ENCODE measurements at places on chromosomes 12 and 14. TPM values are rescaled to one million over a fixed set of nuclear protein-coding genes. Genes with fewer than 3 reads are reported as not detected.
A peak's percentile ranks its signal among the peaks of the same experiment; 100 is the strongest.

DNA sequence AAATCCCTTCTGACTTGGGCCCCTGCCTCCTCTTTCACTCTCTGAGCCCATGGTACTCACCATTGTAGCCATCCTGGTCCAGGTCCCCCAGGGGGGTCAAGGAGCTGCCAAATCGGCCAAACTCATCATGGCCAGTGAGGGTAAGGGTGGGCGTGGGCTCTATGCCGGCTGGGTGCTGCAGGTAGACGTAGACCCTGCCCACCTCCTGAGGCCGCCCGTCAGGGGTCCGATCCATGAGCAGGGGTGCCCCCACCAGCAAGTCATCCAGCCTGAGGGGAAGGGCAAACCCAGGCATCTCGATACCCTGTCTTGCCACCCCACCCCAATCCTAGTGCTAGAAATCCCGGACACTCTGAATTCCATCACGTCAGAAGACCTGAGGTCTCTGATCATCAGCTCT lies 14.0 kb downstream of the ITGA5 start:
- peak overlapping the region; percentile 54 for H3K27ac ChIP-seq
- no peak overlapping the region for H3K4me3 ChIP-seq
- H3K4me1 ChIP-seq = peaks cover 8% of the 10 kb centered on the region
- H3K27me3 ChIP-seq = no peaks in the 10 kb centered on the region
- DNase-seq = no peak

SLCO1A2 gene
- total RNA-seq = 0.27 TPM

DNA sequence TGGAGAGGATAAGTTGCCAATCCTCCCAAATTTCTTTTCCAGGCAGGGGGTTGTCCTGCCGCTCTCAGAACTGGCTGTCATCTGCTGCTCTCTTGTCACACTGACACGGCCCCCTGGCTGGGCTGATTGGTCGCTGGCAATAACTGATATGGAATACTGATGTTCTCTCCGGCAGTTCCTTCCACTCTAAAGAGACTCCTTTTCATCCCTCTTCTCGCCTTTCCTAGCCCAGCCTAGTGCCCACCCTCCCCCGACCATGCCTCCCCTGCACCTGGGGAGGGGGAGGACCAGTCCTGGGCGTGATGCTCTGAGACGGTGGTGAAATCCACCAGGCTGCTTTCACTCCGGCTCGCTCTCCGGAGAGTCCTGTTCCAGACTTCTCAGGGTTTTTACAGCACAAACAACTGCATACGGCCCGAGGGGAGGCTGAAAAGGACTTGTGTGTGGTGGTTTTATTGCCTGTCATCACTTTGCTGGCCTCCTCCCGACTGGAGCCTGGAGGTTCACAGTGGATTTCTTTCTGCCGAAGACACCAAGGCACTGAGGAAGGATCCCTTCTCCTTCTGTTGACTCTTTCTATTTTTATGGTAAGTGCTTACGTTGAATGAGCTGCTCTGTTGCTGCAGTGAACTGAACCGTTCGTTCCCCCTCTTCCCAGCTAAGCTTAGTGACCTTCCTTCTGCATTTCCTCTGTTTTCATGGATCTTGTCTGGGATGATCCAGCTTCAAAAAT lies at the start of gene ANO4:
TSS of gene ANO4 (plus strand) at position 336 of the 733 bp plus-strand sequence. CDS start 107,010 bp downstream, outside the sequence.
- no peak for DNase-seq
- H3K4me1 ChIP-seq = no peaks in the 10 kb centered on the region
- H3K36me3 ChIP-seq = no peaks in the 10 kb centered on the region

MSRB3 gene
- total RNA-seq = 0.37 TPM

DNA sequence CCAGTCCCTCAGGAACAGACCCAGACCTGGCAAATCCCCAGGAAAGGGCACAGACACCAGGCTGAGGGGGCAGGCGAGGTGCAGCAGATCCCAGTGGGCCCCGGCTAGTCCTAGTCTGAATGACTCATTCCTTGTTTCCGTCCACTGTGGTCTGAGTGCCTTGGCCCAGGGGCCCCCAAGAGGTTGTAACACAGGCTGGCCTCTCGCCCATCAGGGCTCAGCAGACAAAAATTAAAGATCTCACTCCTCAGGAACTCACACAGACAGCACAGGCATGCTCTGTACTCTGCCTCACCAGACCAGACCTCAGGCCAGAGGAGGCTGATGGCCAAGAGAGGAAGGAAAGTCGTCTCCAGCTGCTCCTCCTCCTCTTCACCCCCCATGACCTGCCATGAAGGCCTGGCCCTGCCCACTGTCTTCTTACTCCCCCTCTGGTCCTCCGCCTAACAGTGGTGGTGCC lies 7.7 kb upstream of the LTBP2 start:
- peaks cover 24% of the 10 kb centered on the region for H3K4me1 ChIP-seq
- no peaks in the 10 kb centered on the region for H3K36me3 ChIP-seq
- H3K27ac ChIP-seq = no peak overlapping the region
- no peaks in the 10 kb centered on the region for H3K27me3 ChIP-seq

GRCh38 chr12:18428416-18428815 lies 167.1 kb downstream of the PIK3C2G start:
- DNase-seq = no peak
- no peak overlapping the region for H3K27ac ChIP-seq
- H3K27me3 ChIP-seq = no peaks in the 10 kb centered on the region
- H3K4me1 ChIP-seq = no peaks in the 10 kb centered on the region
- no peaks in the 10 kb centered on the region for H3K36me3 ChIP-seq

- H3K27ac ChIP-seq = no peak overlapping the region
- DNase-seq = no peak
- no peaks in the 10 kb centered on the region for H3K36me3 ChIP-seq
- no peak overlapping the region for H3K4me3 ChIP-seq
- peaks cover 5% of the 10 kb centered on the region for H3K4me1 ChIP-seq
Measured at GRCh38 chr14:69605738-69606137, 5.7 kb upstream of the SUSD6 start.

- no peak for DNase-seq
- H3K4me1 ChIP-seq = no peaks in the 10 kb centered on the region
- H3K27me3 ChIP-seq = no peaks in the 10 kb centered on the region
- H3K27ac ChIP-seq = no peak overlapping the region
Measured at GRCh38 chr12:27191531-27191930, 52.6 kb upstream of the STK38L start.

DNA sequence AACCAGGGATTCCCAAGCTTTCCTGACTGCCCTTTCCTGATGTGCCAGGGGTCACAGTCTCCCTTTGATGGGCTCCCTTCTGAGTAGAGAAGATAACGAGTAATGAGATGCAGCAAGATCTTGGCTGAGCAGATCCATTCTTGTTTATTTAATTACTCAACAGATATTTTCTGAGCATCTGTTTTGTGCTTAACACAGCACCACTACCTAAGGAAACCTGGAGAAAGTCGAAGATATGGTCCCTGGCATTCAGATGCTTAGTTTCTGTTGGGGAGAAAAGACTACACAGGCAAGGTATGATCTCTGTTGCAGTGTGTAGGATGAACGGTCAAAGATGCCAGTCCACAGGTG lies 3.9 kb downstream of the AJUBA start:
- no peak for DNase-seq
- H3K27ac ChIP-seq = no peak overlapping the region
- H3K4me1 ChIP-seq = peaks cover 8% of the 10 kb centered on the region
- H3K4me3 ChIP-seq = no peak overlapping the region
- peaks cover 5% of the 10 kb centered on the region for H3K36me3 ChIP-seq
- no peaks in the 10 kb centered on the region for H3K27me3 ChIP-seq

DNA sequence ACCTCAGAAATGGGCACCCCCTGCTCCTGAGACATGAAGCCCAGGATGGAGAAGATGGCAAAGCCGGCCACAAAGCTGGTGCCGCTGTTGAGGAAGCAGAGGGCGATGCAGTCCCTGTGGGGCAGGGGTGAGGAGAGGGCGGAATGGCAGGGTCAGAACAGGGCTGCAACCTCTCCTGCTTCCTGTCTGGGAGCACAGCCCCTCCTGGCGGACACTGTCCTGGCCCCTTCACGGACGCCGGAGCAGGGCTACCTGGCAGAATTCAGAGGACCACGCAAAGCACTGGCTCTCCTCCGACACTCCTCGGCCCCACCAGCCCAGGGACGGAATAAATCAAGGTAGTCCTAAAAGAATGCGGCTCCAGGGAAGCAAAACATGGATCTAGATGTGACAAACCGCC lies 12.4 kb upstream of the SLC6A12 start:
- H3K27me3 ChIP-seq = no peaks in the 10 kb centered on the region
- no peak overlapping the region for H3K4me3 ChIP-seq
- H3K4me1 ChIP-seq = no peaks in the 10 kb centered on the region
- H3K27ac ChIP-seq = no peak overlapping the region

RHEBL1 gene
- total RNA-seq = 3.4 TPM

GRCh38 chr12:43210485-43211192 lies 341.4 kb downstream of the ADAMTS20 start:
- H3K27me3 ChIP-seq = no peaks in the 10 kb centered on the region
- H3K27ac ChIP-seq = no peak overlapping the region
- no peaks in the 10 kb centered on the region for H3K36me3 ChIP-seq
- no peak for DNase-seq
- no peak overlapping the region for H3K4me3 ChIP-seq
- H3K4me1 ChIP-seq = no peaks in the 10 kb centered on the region

GRCh38 chr14:22464422-22465142 lies 124.4 kb downstream of the DAD1 start:
- H3K27ac ChIP-seq = no peak overlapping the region
- DNase-seq = no peak
- no peaks in the 10 kb centered on the region for H3K36me3 ChIP-seq
- H3K4me1 ChIP-seq = no peaks in the 10 kb centered on the region
- H3K4me3 ChIP-seq = no peak overlapping the region

KRT74 gene
- not detected for total RNA-seq

FOXN4 gene
- total RNA-seq = not detected

DNA sequence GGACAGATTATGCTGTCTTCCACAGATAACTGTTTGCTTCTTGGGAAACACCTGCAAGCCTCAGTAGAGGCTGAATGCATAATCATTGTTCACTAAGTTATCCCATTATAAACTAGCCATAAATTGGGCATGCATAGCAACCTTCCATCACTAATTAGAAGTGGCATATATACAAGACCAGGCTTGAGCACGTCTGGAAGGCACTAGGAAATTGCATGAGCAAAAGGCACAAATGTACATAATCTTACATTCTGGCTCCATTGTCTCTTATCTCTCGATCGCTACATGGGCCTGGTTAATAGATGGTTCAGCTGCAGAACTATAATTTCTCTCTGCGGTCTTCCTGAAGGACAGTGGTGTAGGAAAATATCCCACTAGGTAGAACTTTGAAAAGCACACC lies 679.2 kb downstream of the RPL10L start:
- DNase-seq = no peak
- H3K4me1 ChIP-seq = no peaks in the 10 kb centered on the region
- no peak overlapping the region for H3K4me3 ChIP-seq
- H3K27me3 ChIP-seq = no peaks in the 10 kb centered on the region
- H3K27ac ChIP-seq = no peak overlapping the region

DNA sequence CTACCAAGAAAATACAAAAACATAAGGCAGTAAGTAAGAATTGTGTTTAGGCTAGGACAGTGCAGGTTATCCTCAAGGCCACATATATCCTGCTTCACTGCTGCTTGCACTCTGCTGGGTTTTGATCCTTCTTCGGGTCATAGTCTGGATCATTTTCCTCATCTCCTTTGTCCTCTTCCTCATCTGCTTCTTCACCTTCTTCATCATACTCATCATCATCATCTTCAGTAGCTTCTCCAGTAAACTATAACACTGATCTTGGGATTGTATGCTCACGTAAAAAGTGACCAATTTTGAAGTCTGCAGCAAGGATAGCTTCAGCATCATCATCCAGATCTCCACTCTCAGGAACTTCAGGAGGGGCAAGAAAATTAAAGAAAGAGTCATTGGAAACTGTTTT lies 29.4 kb downstream of the YARS2 start:
- H3K27me3 ChIP-seq = no peaks in the 10 kb centered on the region
- H3K4me3 ChIP-seq = no peak overlapping the region

SLC4A8 gene
- total RNA-seq = 8.4 TPM

- no peak overlapping the region for H3K27ac ChIP-seq
- no peaks in the 10 kb centered on the region for H3K27me3 ChIP-seq
- no peaks in the 10 kb centered on the region for H3K36me3 ChIP-seq
- no peak overlapping the region for H3K4me3 ChIP-seq
- no peak for DNase-seq
Measured at GRCh38 chr14:60684203-60684602, 34.9 kb upstream of the SIX1 start.

DGLUCY gene
- 101 TPM for total RNA-seq

DNA sequence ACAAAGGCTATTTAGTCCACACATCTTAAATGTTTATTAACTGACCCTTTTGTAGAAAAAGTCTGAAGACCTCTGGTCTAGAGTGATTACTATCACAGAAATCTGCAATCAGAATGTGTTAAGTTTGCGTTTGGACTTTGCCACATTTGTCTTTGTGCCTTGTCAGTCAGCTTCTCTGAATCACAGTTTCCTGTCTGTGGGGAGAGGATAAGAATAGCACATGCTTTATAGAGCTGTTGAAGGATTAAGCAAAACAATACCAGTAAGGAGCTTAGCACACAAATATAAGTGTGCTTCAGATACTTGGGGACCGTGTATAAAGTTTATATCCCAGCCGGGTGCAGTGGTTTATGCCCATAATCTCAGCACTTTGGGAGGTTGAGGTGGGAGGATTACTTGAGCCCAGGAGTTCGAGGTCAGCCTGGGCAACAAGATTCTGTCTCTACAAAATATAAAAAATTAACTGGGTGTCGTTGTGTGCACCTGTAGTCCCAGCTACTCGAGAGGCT lies 63.0 kb upstream of the BTG1 start:
- peak; percentile 55 for DNase-seq
- peak overlapping the region; percentile 29 for H3K4me3 ChIP-seq

DNA sequence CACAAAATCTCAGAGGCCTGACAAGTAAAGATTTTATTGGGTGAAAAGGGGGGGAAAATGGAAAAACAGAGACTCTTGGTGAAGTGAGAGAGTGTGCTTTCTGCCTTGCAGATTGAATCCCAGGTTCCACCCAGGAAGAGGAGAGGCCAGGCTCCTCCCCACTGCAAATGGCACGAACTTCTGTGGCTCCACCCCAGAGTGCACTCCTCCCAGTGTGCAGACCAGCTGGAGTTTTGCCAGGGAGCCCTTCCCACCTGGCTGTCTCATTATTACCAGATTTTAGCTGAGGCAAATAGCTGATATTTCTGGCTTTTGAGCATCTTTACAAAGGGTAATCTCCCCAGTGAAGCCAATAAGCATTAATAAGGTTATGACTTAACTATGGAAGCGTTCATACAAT lies 51.9 kb downstream of the TESPA1 start:
- no peaks in the 10 kb centered on the region for H3K27me3 ChIP-seq
- H3K36me3 ChIP-seq = no peaks in the 10 kb centered on the region
- no peak overlapping the region for H3K27ac ChIP-seq
- no peak for DNase-seq

NFE2 gene
- not detected for total RNA-seq

FBLN5 gene
- total RNA-seq = 11.7 TPM

- H3K27me3 ChIP-seq = no peaks in the 10 kb centered on the region
- H3K4me3 ChIP-seq = no peak overlapping the region
- DNase-seq = no peak
Measured at GRCh38 chr12:116710370-116711150, 27.3 kb downstream of the SPRING1 start.

- H3K36me3 ChIP-seq = no peaks in the 10 kb centered on the region
- H3K27me3 ChIP-seq = no peaks in the 10 kb centered on the region
- no peak overlapping the region for H3K27ac ChIP-seq
- no peaks in the 10 kb centered on the region for H3K4me1 ChIP-seq
Measured at GRCh38 chr14:101259748-101260147, 301.5 kb upstream of the DIO3 start.

- H3K36me3 ChIP-seq = peaks cover 10% of the 10 kb centered on the region
- H3K4me3 ChIP-seq = peak overlapping the region; percentile 66
- peak; percentile 64 for DNase-seq
- no peaks in the 10 kb centered on the region for H3K27me3 ChIP-seq
- peak overlapping the region; percentile 82 for H3K27ac ChIP-seq
Measured at GRCh38 chr12:122081697-122082221, 3.2 kb downstream of the MLXIP start.
